ENCODE measurements at places on chromosomes 6 and 20.

- no peak for DNase-seq
These were observed 49.9 kb downstream of the AIG1 start for GRCh38 chr6:143110572-143110971.

DNA sequence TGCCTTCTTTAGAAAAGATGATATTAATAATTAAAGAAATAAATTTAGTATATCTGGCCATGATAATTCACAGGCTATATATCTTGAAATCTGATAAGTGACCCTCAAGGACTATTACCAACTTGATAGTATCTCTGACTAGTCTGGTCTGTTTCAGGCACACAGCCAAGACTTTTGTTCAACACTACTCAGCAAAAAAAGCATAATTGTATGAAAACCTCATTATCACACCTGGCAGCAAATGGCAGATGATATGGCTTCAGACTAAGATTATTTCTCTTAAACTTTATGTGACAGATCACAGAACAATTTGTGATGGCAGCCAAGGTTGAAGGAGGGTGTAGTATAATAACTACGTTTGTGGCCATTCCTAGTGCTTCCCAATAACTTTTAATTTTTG is 114.7 kb downstream of the RWDD2A start:
- DNase-seq: no peak

- no peak for DNase-seq
These were observed 5.3 kb upstream of the TNFAIP3 start for GRCh38 chr6:137861550-137862337.

DNA sequence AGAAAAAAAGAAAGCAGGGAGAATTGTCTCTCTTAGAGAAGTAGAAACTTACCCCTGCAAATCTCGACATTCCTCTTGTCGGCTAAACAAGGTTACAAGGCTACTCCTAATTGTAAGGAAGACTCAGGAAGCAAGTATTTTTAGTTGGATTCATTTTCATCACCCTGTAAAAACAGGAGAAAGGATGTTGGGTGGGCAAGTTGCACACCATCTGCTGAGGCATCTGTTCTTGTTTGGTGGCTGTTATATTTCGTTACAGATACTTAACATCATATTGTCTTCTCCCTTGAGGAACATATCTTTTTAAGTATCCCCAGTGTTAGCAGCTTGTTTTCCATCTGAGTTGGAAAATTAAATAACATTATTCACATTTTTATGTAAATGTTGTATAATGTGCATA is 187.5 kb downstream of the PLCB4 start:
- no peak for DNase-seq

DNA sequence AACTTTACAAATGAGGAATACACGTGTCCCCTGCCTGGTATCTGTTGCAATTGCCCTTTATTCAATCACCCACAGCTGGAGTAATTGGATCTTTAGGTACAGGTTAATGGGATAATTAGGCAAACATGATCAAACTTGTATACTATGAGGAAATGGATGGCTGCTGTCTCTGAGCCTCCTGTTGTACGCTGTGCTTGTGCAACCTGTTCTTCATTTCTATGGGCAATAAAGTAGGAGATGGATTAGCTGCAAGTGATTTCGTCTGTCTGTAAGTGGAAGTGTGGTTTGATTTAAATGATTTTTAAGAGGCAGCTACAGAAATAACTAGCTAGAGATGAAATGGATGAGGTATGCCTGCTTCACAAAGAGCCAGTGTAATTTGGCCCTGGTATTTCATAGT is 474.1 kb downstream of the RNF144B start:
- no peak for DNase-seq

- no peak for DNase-seq
These were observed 18.0 kb upstream of the HLA-A start for GRCh38 chr6:29924287-29924686.

- peak; percentile 14 for DNase-seq
These were observed 41.8 kb downstream of the GPR63 start for GRCh38 chr6:96795481-96795880.

GRCh38 chr6:45265246-45265645 is 62.9 kb upstream of the RUNX2 start:
- DNase-seq: no peak

GRCh38 chr6:20777801-20778200 is 243.5 kb downstream of the CDKAL1 start:
- no peak for DNase-seq

DNA sequence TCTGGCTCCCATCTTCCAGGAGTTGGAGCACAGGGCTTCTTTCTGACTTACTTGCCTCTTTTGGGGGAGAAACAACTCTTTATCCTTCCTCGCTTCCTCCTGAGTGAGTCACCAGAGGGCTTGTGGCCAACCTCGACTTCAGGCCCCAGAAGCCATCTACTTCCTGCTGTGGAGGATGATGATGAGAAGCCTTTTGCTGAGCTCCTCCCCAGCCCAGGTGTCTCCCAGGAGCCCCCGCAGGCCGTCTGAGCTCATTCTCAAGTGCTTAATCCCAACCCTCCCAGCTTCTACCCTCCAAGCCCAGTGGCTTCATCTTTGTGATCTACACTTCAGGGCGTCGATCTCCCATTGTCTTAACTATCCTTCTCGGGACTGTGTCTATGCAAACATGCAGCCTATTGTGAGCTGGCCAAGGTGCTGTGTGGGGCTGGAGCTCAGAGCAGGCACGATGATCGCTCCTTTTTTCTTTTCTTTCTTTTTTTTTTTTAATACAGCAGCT is 27.9 kb downstream of the SDCBP2 start:
- no peak for DNase-seq

DNA sequence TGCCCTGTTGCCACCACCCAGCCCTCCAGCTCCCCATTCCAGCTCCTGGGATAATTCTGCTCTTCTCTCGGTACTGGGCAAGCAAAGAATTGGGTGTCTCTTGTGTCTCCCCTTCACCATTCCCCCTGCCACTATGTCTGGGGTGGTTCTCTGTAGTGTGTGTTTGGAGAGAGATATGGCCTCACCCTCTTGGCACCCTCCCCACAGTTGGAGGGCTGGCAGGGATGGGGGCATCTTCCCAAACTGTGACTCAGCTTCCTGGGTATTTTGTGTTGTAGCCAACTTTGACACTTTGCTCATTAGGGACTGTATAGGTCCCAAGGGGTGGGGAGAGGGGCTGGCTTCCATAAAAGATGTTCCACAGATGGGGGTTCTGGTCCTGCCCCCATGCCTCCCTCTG is 1.7 kb downstream of the TNXB start:
- no peak for DNase-seq

- no peak for DNase-seq
These were observed 30.6 kb upstream of the LY86 start for GRCh38 chr6:6557886-6558285.

DNA sequence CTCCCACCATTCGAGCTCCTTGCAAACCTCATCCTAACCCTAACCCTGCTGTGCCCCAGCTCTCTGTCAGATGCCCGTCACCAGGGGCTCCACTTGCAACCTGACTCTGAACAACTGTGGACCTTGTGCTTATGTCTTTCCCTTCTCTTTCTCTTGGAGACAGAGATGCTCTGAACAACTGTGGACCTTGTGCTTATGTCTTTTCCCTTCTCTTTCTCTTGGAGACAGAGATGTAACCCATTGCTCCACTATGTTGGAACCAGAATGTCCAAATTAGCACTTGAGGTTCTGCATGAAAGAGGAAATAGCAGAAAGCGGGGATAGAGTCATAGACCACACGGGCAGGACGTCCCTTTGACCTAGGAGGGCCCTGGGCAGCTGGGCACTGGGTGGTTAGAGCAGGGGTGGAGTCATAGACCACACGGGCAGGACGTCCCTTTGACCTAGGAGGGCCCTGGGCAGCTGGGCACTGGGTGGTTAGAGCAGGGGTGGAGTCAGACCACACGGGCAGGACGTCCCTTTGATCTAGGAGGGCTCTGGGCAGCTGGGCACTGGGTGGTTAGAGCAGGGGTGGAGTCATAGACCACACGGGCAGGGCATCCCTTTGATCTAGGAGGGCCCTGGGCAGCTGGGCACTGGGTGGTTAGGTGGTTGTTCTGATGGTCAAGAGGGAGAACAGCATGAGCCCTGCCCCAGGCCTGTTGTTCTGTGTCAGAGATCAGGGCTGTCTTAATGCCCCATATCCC is 22.2 kb downstream of the PCMTD2 start:
- no peak for DNase-seq

DNA sequence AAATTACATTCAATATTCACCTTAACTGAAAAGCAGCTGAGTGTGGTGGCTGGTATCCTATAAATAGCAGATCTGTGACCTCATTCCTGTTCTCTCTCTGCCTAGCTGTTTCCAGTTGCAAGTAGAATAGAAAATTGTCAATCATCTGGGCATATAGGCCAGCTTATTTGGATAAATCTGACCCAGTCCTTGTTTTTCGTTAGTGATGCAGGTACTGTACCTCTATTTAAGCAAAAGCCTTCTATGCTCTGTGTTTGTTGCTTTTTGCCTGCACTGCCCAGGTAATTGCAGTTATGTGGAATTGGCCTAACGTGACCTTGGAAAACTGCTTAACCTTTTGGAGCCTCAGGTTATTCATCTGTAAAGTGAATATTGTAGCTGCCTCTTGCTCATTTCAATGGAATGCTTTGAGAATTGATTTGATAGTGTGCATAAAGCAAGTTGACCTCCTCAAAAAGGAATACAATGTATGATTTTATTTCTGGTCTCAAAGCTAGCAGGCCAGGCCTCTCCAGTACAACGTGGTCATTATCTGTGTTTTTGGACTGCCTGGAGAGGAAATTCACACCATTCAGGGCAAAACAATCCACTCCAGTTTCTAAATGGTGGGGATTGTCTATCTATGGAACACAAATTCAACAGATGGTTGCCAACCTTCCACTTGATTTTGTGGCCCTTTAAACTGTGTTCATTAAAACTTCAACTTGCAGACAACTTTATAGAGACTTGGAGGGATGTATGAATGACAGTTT is 508.7 kb upstream of the CITED2 start:
- no peak for DNase-seq

- no peak for DNase-seq
These were observed 43.1 kb upstream of the ZNF831 start for GRCh38 chr20:59120491-59120890.

GRCh38 chr6:37260444-37260843 is 2.5 kb upstream of the TMEM217 start:
- DNase-seq: no peak

GRCh38 chr6:3750317-3751076 is 1.0 kb downstream of the PXDC1 start:
- DNase-seq: peak; percentile 31

DNA sequence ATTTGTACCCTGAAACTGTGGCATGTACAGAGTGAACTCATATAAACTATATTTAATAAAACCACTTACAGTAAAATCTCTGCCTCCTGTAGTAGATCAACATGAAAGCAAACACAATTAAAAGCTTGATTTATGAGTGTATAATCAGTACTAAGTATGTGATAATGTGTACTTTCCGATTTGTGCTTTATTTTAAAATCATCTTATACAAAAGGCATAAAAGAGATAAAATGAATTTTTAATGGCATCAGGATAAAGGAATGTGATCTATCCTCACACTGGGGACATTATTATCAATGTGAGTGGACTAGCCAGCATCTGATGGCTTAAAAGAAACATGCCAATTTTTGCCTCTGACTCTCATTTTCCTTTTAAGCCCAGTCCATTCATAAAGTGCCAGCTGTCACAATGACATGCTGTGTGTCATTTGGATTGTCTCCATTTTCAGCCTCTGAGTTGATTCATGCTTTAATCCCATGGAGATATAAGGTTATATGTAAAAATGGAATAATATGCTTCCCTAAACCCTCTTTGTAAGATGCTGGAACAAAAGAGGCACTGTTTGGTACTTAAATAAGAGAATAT is 831.6 kb upstream of the EYS start:
- DNase-seq: no peak

DNA sequence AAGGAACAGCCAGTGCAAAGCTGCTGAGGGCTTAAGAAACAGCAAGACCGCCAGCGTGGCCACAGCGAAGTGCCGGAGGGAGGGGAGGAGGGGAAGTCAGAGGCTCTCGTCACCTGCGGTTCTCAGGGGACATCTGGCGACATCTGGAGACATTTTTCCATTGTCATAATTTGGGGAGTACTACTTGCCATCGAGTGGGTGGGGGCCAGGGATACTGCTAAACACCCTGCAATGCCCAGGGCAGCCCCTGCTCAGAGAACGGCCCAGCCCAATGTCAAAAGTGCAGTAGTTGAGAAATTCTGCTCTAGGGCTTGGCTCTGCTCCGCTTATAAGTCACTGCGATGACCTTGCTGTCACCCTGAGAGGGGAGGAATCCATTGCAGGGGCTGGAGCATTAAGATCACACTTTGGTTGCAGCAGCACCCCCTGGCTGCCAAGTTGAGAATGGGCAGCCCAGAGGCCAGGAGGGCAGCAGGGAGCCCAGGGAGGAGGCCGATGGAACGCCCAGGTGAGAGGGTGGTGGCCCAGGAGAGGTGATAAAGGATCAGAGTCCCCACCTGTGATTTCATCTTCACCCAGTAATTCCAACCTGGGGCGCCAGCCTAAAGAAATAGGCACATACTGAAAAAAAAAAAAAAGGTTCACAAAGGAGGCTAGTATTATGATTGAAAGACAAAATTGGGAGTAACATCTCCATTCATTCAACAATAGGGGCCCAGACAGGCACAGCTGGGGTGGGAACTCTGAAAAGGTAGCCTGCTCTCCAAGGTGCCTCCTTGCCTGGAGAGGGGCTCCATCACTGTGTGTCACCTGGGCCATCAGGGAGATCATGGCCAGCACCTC is 218.2 kb downstream of the BMP7 start:
- DNase-seq: peak; percentile 27

DNA sequence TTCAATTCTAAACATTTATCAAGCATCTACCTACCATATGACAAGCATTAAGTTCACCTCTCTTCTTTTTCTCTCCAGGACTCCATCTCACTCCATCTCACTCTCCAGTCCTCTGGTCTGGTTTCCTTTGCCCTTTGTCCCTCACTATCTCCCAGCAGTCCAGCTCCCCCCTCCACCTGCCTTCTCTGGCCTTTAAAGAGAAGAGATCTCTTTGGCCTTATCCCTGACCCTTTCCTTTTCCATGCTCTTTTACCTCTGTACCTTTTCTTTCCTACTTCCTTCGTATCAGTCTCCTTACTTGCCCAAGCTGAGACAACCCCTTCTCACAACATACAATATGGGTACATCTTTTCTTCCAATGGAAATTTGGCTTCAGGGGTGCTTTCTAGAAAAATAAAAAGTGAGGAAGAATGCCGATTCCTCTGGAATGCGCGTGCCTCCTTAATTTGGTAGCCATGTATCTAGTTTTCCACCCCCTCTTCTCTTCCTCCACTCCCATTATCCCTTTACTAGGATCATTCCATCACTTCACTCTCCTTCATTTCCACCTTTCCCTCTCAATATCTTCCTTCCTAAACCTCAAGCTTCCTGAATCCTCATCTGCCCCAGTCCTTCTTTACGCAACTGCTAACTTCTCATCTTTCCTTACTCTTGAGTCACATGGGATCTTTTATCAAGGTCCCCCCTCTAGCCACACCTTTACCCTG is 745 bp upstream of the AGPAT1 start:
- DNase-seq: no peak

GRCh38 chr20:1897541-1897940 is 2.3 kb downstream of the SIRPA start:
- DNase-seq: no peak
